ENCODE measurements at places on chromosomes 5 and 9.

DNA sequence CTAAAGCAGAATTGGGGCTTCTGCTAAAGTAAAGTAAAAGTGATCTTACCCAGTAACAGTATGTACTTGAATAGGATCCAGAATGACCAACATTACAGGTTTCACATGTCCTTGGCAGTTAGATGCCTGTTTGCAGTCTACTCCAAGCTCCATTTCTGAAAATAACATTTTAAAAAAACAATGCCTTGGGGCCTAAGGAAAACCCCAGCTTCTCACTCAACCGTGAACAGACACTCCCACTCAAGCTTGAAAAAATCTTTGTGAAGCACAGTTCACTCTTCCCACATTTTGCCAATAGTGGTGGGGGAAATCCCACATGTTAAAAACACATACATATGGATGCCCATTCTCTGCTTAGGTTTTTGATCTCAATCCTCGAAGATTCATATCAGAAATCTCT, 304.1 kb downstream of the ARRDC3 start:
- no peak for DNase-seq

DNA sequence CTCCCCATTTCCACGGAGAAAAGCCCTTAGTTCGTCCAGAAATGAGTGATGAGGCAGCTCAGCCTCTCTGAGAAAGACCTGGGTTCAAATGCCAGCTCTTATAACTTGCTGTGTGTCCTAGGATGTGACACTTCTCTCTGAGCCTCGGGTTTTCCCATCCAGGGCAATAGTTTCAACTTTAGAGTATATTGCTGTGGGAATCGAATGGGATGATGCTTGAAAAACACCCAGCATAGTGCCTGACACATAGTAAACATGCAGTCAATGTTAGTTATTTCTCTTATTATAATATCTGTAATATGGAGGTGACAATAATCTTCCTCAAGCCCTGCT, 430 bp upstream of the MAPKAP1 start:
- DNase-seq = no peak

DNA sequence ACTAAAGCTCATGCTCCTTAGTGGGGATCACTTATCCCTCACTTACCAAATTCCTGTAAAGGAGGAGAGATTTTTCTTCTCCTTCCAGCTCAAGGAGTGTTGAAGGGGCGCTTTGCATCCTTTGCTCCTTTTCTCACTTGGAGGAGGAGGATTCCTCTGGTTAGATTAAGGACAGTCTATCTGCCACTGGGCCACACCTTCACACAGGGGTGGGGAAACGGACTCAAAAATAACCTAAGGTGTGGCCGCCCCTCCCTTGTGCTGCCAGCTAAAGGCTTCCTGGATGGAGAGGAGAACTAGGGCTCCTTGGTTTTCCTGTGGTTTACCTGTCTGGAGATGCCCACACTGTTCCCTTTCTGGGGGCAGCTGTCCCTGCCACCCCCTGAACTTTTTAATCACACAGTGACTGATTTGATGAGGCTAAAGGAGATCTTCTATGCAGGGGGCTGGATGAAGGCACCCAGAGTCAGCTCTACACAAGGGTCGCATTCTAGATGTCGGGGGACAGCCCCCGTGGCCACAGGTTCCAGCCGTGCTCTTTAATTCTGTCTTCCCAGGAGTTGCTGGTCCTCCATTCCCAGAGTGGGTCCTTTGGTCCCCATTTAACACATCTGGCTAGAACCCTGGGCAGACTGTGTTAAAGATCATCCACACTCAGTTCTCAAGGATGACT, 14.4 kb downstream of the GLRX start:
- DNase-seq = no peak

DNA sequence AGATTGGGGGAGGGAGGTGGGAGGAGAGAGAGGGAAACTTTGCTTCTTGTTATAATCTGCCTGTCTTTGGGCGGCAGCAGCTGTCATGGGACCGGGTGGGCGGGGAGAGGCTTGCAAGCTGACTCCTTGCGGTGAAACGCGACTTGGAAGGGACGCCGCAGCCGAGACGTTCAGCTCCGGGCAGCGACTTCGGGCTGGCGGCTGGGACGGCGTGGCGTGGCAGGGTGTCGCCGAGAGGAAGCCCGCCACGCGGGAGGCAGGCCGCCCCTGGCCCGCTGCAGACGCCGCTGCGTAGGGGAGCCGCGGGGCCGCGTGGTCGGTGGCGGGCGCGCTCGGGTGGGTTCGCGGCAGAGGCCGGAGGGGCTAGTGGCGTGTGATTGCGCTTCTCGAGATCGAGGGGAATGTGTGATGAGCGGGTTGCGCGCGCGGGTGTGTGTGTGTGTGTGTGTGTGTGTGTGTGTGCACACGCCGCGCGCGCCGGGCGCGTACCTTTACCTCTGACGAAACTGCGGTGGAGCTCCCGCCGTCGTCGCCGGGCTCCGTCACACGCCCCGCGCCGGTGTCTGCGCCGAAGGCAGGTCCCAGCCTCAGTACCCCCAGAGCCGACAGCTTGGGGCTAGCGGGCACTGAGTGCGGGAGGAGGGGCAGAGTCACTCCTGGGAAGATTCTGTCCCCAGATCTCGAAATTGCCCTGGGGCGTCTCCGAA, 1.7 kb downstream of the PPARGC1B start:
- DNase-seq = peak; percentile 50

- no peak for DNase-seq
These were observed 747.6 kb upstream of the EDIL3 start for GRCh38 chr5:85132269-85132668.

DNA sequence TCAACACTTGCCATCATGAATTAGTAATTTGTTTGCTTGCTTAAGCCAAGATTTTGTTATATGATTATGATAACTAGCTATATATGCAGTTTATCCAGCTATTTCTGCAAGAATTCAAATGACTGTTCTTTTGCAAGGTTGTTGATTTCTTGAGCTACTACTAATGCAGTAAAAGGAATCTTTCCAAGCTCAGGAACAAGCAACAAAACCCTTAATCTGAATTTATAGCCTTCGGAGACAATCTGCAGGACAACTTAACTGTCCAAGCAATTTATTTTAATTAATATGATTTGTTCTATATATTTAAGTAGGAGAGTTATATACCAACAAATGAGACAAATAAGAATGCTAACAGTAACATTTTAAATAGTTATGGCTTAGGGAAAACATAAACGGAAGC, 426.8 kb upstream of the POU5F2 start:
- DNase-seq = no peak

DNA sequence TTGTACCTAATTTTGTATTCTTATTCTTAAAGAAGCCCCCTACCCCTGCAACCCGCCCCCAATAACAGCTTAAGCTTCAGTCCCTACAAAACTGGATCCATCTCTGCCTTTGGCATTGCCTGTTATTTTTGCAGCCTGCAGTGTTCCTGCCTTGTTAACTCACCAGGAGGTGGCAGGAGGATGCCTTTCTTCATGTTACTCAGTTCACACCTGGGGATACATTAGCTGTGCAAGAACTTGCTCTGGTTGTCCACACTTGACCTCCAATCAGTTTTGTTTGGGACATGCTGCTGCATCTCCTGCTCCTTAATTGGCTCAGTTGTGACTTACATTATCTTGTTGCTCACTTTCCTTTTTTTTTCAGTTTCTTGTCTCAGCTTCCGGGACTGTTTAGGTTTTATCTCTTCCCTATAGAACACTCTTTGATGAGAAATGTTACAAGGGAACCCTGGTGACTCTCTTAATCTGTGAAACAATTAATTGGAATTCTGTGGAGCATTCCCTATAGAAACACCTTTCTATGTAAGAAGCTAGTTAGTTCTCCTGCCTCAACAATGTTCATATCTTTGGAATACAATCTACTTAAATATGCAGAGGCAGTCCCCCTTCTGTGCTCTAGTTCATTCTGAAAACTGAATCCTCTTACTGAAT, 467.7 kb upstream of the ACO1 start:
- no peak for DNase-seq

GRCh38 chr5:60458666-60459065, 241.3 kb downstream of the DEPDC1B start:
- no peak for DNase-seq

- peak; percentile 73 for DNase-seq
These were observed 23.1 kb upstream of the SPTLC1 start for GRCh38 chr9:92138157-92138959.

- DNase-seq = no peak
These were observed 480 bp upstream of the PRDM12 start for GRCh38 chr9:130663977-130664250.

GRCh38 chr5:72346398-72346797, 26.2 kb downstream of the PTCD2 start:
- DNase-seq = no peak

DNA sequence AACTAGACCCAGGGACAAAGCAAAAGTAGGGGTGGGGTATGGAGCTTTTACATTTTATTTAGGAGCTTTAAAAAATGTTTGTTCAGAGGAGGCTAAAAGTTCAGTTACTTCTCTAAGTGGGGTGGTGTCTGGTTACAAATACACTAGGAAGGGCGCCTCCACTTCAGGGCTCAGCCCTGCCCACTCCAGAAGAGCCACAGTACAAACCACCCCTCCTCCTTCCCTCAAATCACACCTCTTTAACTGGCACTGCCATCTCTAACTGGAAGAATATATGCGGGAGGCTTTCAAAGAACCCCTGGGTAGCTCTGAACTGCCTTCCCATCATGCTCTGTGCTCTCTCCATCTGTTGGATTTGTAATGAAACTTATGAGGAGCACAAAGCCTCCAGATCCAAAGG, 98.8 kb upstream of the NFIB start:
- no peak for DNase-seq

DNA sequence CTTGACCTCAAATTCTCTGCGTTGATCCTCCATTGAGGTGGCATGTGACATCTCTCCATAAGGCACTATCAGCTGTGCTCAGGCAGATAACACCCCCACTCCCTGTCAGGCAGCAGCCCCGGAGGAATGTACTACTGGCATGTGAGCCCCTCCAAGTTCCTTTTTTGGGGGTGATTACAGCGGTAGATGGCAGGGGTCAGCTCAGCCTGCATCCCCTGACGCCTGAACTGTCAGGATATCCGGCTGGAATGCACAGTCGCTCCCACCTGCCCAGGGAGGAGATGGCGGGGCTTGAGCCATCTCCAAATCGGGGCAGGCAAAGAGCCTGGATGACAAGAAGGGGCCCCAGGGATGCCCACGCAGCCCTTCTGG, 40.8 kb downstream of the FAM78A start:
- no peak for DNase-seq

DNA sequence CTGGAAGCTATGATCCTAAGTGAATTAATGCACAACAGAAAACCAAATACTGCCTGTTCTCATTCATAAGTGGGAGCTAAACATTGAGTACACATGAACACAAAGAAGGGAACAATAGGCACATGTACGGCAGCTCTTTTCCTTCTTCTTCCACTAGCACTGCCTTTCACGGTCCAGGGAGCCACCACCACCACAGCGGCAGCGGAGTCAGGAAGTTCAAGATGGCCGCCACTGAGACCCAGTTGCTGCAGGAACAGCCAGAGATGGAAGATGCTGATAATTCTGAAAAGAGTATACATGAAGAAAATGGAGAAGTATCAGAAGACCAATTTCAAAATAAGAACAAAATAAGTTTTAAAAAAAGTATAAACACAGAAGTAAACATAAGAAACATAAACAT, 39.5 kb upstream of the TNFSF15 start:
- DNase-seq = no peak

GRCh38 chr9:115522912-115523311, 405.0 kb upstream of the TNC start:
- DNase-seq = no peak

DNA sequence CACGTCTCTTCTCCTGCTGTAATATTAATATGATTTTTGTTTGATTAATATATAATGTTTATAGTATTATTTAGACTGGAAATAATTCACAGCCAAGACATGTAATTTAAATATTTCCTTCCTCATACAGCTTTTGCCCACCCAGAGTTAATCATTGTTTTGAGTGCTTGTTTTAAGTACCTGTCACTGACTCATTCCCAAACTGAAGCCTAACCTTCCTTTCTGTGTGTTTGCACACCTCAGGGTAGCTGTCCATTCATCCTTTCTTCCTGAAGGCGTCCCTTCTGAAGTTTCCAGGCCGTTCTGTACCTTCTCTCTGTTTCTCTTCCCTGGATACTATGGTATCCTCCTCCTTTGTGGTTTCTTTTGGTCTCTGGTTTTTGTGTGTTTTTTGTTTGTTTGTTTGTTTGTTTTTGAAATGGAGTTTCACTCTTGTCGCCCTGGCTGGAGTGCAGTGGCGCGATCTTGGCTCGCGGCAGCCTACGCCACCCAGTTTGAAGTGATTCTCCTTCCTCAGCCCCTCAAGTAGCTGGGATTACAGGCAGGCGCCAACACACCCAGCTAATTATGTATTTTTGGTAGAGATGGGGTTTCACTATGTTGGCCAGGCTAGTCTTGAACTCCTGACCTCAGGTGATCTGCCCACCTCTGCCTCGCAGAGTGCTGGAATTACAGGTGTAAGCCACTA, 312.4 kb downstream of the DOCK8 start:
- no peak for DNase-seq

DNA sequence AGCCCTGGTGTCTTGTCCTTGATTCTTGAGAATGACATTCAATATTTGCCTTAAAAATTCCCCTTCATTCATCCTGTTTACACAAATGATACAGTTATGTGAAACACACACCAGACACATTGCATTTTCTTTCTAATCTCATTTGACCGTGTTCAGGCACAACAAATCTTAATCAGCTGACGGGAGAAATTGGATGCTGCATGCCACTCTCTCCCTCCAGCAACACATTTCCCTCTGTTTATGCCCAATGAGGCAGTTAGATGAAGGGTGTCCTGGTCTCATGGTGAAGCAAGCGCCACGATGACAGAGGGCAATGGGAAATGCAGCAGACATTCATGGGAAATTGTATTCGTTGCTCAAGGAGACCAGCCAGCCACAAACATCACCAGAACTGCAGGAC, 3.2 kb upstream of the FGF1 start:
- DNase-seq = no peak

DNA sequence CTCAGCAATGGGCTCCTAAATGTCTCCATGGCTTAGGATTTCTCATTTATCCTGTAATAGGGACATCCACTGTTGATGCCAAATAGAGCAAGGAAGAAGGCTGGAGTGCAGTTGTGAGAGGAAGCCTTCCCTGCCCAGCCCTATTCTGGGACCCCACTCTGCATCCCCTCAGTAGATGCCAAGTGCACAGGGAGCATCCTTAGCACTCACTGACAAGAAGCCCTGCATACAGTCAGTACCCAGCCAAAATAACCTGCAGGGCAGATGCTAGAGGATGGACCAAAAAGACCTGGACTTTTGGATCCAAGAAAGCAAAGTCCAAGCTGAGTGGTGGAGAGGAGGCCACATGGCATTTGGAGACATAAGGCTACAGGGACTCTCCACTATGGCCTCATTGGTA, 113.5 kb upstream of the SPOCK1 start:
- no peak for DNase-seq

All from effector CD4-positive, alpha-beta T cell (primary cell).